ENCODE measurements at places on chromosomes 7 and 10.

DNA sequence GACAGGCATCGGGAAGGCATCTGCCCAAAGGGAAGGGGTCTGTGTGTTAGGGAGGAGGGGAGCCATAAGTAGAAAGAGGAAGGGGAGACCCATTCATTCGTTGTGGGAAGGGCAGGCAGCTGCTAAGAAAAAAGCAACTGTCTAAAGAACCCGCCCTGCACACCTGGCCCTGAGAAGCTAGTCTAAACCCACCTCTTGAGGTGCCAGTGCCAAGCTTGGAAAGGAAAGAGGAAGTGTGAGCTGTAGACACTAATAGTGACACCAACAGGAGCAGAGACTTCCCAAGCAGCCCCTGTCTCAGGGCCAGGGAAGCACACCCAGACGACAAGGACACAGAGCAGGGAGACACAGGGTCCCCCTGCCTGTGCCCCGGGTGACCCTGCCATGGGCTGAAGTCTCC lies 40.8 kb upstream of the PRSS58 start:
- H3K36me3 ChIP-seq: no peaks in the 10 kb centered on the region
- H3K4me1 ChIP-seq: peaks cover 19% of the 10 kb centered on the region
- no peak overlapping the region for H3K4me3 ChIP-seq
- no peak overlapping the region for H3K27ac ChIP-seq

GRCh38 chr7:102864958-102865357 lies 47.8 kb upstream of the LRRC17 start:
- H3K27me3 ChIP-seq: no peaks in the 10 kb centered on the region
- H3K36me3 ChIP-seq: no peaks in the 10 kb centered on the region
- H3K4me1 ChIP-seq: no peaks in the 10 kb centered on the region

DNA sequence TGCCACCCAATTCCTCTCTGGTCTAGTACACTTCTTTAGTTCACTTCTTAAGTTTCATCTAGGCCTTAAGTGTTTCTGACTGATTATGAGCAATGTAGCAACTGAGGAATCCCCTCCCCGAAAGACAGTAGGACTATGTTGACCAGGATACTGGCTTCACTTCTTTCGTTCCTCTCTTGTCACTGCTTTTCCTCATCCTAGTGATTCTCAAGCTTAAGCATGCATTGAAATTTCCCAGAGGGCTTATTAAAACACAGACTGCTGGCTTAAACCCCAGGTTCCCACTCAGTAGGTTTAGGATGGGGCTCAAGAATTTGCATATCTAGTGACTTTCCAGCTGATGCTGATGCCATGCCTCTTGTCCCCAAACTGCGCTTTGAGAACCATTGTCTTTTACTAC lies 164.6 kb upstream of the WNT16 start:
- H3K4me1 ChIP-seq: no peaks in the 10 kb centered on the region
- no peaks in the 10 kb centered on the region for H3K36me3 ChIP-seq
- peaks cover 7% of the 10 kb centered on the region for H3K27me3 ChIP-seq
- H3K4me3 ChIP-seq: no peak overlapping the region
- no peak overlapping the region for H3K27ac ChIP-seq

- H3K36me3 ChIP-seq: no peaks in the 10 kb centered on the region
- DNase-seq: no peak
- H3K27ac ChIP-seq: no peak overlapping the region
- H3K4me3 ChIP-seq: no peak overlapping the region
- no peaks in the 10 kb centered on the region for H3K4me1 ChIP-seq
These were observed 33.1 kb downstream of the PSMC2 start for GRCh38 chr7:103380395-103381191.

DNA sequence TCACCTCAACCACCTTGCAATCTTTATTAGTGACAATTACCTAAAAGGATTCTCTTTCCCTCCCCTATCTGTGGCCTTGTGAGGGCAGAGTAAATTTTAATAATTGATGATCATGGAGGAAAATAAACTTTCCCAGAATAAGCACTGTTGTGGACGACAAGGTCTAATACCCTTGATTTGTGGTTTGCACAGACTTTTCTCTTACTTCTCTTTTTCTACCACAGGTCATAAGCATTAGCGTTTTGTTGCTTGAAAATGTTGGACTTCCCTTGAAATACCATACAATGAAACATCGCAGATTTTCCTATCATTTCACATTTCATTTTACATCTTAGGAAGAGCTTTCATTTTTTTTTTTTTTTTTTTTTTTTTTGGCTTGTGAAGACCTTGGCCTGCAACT lies 188.1 kb upstream of the TMEM72 start:
- no peak overlapping the region for H3K4me3 ChIP-seq
- no peak for DNase-seq
- H3K36me3 ChIP-seq: no peaks in the 10 kb centered on the region
- H3K27me3 ChIP-seq: no peaks in the 10 kb centered on the region
- peaks cover 3% of the 10 kb centered on the region for H3K4me1 ChIP-seq

DNA sequence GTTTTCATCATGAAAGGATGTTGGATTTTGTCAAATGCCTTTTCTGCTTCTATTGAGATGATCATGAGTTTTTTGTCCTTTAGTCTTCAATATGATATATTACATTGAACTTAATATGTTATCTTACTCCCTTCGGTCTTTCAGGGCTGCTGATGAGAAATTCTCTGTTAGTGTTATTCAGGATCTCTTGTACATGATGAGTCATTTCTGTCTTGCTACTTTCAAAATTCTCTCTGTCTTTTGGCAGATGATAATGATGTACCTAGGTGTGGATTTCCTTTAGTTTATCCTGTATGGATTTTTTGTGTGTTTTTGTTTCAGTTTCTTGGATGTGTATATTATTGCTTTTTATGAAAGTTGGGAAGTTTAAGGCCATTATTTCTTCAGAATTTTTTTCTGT lies 320.9 kb upstream of the NPSR1 start:
- H3K27me3 ChIP-seq: no peaks in the 10 kb centered on the region
- no peaks in the 10 kb centered on the region for H3K4me1 ChIP-seq
- no peak overlapping the region for H3K4me3 ChIP-seq
- DNase-seq: no peak
- H3K36me3 ChIP-seq: no peaks in the 10 kb centered on the region

DNA sequence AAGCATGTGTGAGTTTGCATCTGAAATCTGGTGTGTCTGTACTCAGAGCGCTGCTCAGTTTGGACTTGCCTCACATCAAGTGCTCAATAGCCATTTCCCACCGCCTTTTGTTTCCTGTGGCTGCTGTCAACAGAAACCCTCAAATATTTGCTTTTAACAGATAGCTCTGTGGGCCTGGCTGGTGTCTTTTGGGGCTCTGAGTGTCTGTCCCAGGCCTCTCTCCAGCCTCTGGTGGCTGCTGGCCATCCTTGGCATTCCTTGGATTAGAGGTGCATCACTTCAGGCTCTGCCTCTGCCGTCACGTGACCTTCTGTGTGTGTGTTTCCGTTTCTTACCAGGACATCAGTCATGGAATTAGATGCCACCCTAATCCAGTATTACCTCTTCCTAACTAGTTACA lies 9.3 kb downstream of the YKT6 start:
- H3K27ac ChIP-seq: no peak overlapping the region
- H3K27me3 ChIP-seq: no peaks in the 10 kb centered on the region
- H3K4me1 ChIP-seq: peaks cover 2% of the 10 kb centered on the region
- no peak overlapping the region for H3K4me3 ChIP-seq
- peaks cover 30% of the 10 kb centered on the region for H3K36me3 ChIP-seq
- DNase-seq: no peak

DNA sequence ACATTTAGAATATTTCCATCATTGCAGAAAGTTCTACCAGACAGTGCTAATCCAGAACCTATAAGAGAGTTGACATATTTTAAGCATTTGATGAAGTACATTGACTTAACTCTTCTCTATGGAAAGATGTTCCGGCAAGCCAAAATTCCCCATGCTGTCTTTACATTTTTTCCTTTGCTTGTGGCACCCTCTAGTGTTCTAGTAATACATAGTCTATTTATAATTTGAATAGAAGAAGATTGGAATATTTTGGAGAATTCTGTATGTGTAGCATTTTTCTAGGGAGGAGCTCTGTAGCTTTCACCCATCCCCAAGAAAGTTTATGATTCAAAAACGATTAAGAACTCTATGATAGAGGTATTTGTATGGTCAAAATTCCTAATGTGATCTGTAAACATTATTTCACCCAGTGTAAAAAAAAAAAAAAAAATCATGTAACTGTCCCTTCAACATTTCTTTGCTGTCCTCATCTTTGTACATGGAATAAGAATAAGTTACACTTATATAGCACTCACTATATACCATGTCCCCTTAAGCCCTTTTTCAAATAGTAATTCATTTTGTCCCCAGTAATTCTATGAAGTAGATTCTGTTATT lies 33.2 kb downstream of the NRF1 start:
- H3K27me3 ChIP-seq: no peaks in the 10 kb centered on the region
- H3K36me3 ChIP-seq: peaks cover 7% of the 10 kb centered on the region
- H3K27ac ChIP-seq: no peak overlapping the region
- H3K4me1 ChIP-seq: peaks cover 19% of the 10 kb centered on the region
- DNase-seq: no peak

GRCh38 chr7:69359003-69359700 lies 239.1 kb upstream of the AUTS2 start:
- no peaks in the 10 kb centered on the region for H3K27me3 ChIP-seq
- no peak for DNase-seq
- H3K4me3 ChIP-seq: no peak overlapping the region
- H3K27ac ChIP-seq: no peak overlapping the region
- no peaks in the 10 kb centered on the region for H3K4me1 ChIP-seq

DNA sequence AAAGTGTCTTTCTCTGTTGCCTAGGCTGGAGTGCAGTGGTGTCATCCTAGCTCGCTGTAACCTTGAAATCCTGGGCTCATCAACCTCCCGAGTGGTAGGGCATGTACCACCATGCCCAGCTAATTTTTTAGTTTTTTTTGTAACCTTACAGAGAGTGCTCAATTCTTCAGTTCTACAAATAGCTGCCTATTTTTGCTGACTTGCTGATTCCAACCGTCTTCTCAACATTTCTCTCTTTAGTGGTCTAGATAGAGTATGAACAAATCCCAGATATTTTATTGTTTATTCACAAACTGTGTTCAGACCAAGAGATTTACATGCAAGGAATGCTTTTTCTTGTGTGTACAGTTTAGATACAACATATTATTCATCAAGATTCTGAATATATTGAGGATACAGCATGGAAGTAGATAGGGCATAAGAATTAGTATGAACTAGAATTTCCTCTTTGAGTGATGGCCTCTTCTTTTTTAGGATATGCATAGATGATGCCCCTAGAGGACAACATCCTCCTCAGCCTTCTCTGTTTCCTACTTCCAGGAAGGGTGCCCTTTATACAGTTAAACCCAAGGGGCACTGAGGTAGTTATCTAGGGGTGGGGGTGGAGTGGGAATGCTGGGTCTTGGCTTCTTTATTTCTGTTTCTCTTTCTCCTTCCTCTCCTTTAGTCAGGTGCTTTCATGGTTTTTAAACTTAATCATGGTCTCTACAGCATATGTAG lies 26.0 kb downstream of the PRPF18 start:
- no peak overlapping the region for H3K4me3 ChIP-seq
- H3K27me3 ChIP-seq: no peaks in the 10 kb centered on the region
- no peaks in the 10 kb centered on the region for H3K4me1 ChIP-seq
- no peak overlapping the region for H3K27ac ChIP-seq
- no peak for DNase-seq
- H3K36me3 ChIP-seq: peaks cover 45% of the 10 kb centered on the region

DNA sequence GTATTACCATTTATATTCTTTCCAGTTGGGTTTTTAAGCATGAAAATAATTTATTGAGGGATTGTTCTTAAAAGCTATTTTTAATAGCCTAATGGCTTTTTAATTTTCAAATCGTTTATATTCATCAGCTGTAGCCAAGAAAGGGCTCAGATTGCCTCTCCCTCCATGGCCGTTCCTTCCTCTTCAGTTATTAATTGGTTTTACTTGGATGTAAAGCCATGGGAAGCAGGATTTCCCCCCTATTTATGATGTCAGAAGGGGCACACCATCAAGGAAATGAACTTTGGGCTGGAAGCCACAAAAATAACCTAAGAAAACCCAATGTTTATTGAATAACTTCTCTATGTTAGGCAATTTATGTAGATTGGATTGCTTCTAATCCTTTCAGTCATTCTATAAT lies 656.3 kb downstream of the TYW1 start:
- H3K4me1 ChIP-seq: no peaks in the 10 kb centered on the region
- peaks cover 2% of the 10 kb centered on the region for H3K27me3 ChIP-seq
- H3K27ac ChIP-seq: no peak overlapping the region
- no peak for DNase-seq

GRCh38 chr7:22411977-22412693 lies 55.2 kb upstream of the RAPGEF5 start:
- DNase-seq: no peak
- no peaks in the 10 kb centered on the region for H3K4me1 ChIP-seq
- H3K36me3 ChIP-seq: no peaks in the 10 kb centered on the region
- no peak overlapping the region for H3K27ac ChIP-seq
- H3K27me3 ChIP-seq: no peaks in the 10 kb centered on the region
